ENCODE measurements at places on chromosomes 16 and 17. TPM values are rescaled to one million over a fixed set of nuclear protein-coding genes. Genes with fewer than 3 reads are reported as not detected.

DNA sequence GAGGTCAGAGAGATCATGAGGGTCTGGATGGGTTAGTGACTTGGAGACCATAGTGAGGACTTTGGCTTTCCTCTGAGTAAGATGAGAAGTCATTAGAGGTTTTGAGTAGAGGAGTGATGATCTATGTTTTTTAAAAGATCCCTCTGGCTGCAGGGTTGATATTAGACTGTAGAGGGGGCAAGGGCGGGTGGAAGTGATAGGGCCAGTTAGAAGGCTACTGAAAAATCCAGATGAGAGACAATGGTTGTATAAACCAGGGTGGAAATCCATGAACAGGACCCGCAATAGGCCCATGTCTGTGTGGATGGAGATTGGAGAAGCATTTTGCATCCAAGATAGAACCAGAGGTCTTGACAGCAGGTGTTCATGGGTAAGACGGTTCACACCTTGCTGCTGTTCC is 9.8 kb downstream of the ITGAL start:
- no peaks in the 10 kb centered on the region for H3K27me3 ChIP-seq
- no peak overlapping the region for H3K4me3 ChIP-seq
- no peak for DNase-seq
- H3K36me3 ChIP-seq = peaks cover 2% of the 10 kb centered on the region
- no peak overlapping the region for H3K27ac ChIP-seq

Gene SECTM1
- 14.2 TPM for total RNA-seq

- no peaks in the 10 kb centered on the region for H3K4me1 ChIP-seq
- H3K36me3 ChIP-seq = no peaks in the 10 kb centered on the region
Measured at GRCh38 chr17:56119936-56120335, 33.3 kb upstream of the ANKFN1 start.

GRCh38 chr16:89009343-89010209 is 32.6 kb upstream of the CBFA2T3 start:
- H3K4me1 ChIP-seq = no peaks in the 10 kb centered on the region
- H3K36me3 ChIP-seq = no peaks in the 10 kb centered on the region
- no peak for DNase-seq
- H3K4me3 ChIP-seq = no peak overlapping the region
- no peaks in the 10 kb centered on the region for H3K27me3 ChIP-seq

GRCh38 chr17:45307290-45308015 is 9.4 kb downstream of the MAP3K14 start:
- H3K4me3 ChIP-seq = no peak overlapping the region
- no peaks in the 10 kb centered on the region for H3K36me3 ChIP-seq
- H3K4me1 ChIP-seq = peaks cover 57% of the 10 kb centered on the region
- DNase-seq = no peak
- H3K27me3 ChIP-seq = no peaks in the 10 kb centered on the region

All from liver (tissue), 10 donors.